ENCODE measurements at places on chromosomes 5 and 9. TPM values are rescaled to one million over a fixed set of nuclear protein-coding genes. Genes with fewer than 3 reads are reported as not detected.

The TAF11L5 gene
- total RNA-seq: not detected

The C1QTNF3 gene
- 0.11 TPM for total RNA-seq

The IL9 gene
- not detected for total RNA-seq

The EPB41L4B gene
- 1.0 TPM for total RNA-seq

The PCDHGC4 gene
- 0.54 TPM for total RNA-seq

The C6 gene
- total RNA-seq: not detected

The INSYN2B gene
- 43.2 TPM for total RNA-seq

The GCNT4 gene
- total RNA-seq: 2.8 TPM

The CDK5RAP2 gene
- total RNA-seq: 77.0 TPM

The HAVCR1 gene
- not detected for total RNA-seq

The ECSCR gene
- total RNA-seq: not detected

The SPOCK1 gene
- 238 TPM for total RNA-seq

The CD274 gene
- total RNA-seq: 4.3 TPM

The WDR38 gene
- total RNA-seq: not detected

The DRD1 gene
- not detected for total RNA-seq

The RIGI gene
- total RNA-seq: 5.4 TPM

The GADD45G gene
- total RNA-seq: not detected

The SEMA4D gene
- total RNA-seq: 1.3 TPM

The GARIN3 gene
- total RNA-seq: not detected

The DNM1 gene
- 12.1 TPM for total RNA-seq

The ARSI gene
- 4.2 TPM for total RNA-seq

The HSD17B3 gene
- not detected for total RNA-seq

The MEIKIN gene
- total RNA-seq: not detected

The SMC2 gene
- total RNA-seq: 13.4 TPM

The PRRX2 gene
- 145 TPM for total RNA-seq

The DMRT3 gene
- total RNA-seq: not detected

The PCDHGA4 gene
- total RNA-seq: 13.9 TPM

The MUSK gene
- total RNA-seq: not detected

The COL5A1 gene
- 897 TPM for total RNA-seq

The IL3 gene
- not detected for total RNA-seq

The CACFD1 gene
- 8.5 TPM for total RNA-seq

The STC2 gene
- 281 TPM for total RNA-seq

The IRX2 gene
- total RNA-seq: 38.1 TPM

The FASTKD3 gene
- total RNA-seq: 23.9 TPM

The CAMSAP1 gene
- total RNA-seq: 12.4 TPM

The NEK6 gene
- 43.7 TPM for total RNA-seq

The RECK gene
- 127 TPM for total RNA-seq

The PRR7 gene
- 24.8 TPM for total RNA-seq

The SHC3 gene
- total RNA-seq: 0.63 TPM

The LCP2 gene
- not detected for total RNA-seq

The SCGB3A2 gene
- not detected for total RNA-seq

The C5orf52 gene
- total RNA-seq: not detected

The CARD6 gene
- total RNA-seq: 7.1 TPM

The LCN1 gene
- total RNA-seq: not detected

The PCDHA11 gene
- not detected for total RNA-seq

The FOXD1 gene
- total RNA-seq: 50.0 TPM

The ARHGEF37 gene
- 0.76 TPM for total RNA-seq

The GABRA6 gene
- not detected for total RNA-seq

The BRINP1 gene
- 9.0 TPM for total RNA-seq

The PTGS1 gene
- total RNA-seq: 39.6 TPM

The SPINK13 gene
- total RNA-seq: not detected

The CCNJL gene
- total RNA-seq: not detected

The PCAT7 gene
- total RNA-seq: not detected

The IFNA10 gene
- total RNA-seq: not detected
